Left forelimb (tissue), 1 donor: ENCODE measurements at places on chromosomes 3 and 15.
A peak's percentile ranks its signal among the peaks of the same experiment; 100 is the strongest.

GRCh38 chr3:42425736-42426407 is 15.5 kb upstream of the LYZL4 start:
- DNase-seq = no peak

GRCh38 chr3:128572644-128573105 is 77.9 kb downstream of the RPN1 start:
- DNase-seq = no peak

DNA sequence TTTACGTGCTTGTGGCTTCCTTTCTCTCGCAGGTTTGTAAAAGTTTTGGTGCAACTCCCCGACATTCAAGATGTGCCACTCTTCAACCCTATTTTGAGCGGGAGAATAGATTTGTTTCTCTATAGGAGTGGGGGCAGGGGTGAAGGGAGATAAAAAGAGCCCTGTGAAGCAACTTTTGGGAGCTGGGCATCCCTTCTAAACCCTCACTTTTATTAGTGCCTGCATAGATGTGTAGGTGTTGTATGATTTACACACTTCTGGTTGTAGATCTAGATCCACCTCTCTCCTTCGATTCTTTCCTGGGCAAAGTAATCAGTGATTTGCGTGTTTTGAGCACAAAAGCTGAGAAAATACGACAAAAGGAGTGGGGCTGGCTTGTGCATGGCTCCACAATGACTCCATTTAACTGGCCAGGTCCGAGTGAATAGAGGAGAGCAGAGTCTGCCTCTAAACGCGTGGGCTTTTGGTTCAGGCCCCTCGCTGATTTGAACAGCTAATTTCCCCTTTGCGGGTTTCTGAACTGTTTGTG is 17.7 kb downstream of the SOX2 start:
- no peak for DNase-seq

- no peak for DNase-seq
Measured at GRCh38 chr15:24857763-24858162, 97.0 kb upstream of the SNRPN start.

DNA sequence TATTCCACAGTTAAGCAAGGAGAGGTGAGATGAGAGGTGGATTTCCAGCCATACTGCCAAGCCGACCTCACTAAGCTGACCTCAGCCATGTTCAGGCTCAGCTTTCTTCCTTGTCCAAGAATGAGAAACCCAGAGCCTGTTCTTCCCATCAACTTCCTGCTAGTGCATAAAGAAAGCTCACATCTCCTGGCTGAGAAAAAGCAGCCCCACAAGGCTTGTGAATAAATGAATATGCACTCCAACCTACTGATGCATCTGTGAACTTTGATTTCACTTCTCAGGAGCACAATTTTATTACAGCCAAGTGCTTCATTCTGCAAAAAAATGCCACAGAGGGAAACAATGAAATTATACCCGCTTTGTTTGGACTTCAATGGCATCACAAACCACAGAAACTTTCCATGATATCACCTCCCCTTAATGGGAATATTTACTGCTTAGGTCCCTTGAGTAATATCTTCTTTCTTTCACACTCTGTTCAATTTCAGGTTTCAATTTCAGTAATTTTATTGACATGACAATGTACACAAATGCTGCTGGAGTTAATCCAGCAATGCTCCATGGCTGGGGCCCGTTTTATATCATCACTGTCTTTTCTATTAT is 437.0 kb upstream of the PPP2R3A start:
- no peak for DNase-seq

DNA sequence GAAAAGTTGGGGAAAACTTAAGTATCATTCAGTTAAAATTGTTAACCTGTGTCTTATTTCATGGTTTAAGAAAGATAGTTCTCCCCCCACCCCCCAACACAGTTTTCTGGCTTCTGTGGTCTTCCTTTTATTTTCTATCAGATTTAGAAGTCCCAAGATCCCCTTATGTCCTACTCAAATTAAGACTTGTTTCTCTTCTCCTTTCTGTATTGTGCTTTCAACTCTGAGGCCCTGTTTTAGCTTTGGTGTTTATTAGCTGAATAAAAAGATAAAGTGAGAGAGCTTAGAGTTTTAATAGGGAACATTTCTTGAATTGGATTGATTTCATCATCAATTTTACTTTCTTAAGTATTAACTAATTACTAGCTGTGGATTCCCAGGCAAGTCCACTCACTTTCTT is 62.6 kb downstream of the AKAP13 start:
- DNase-seq = no peak

- no peak for DNase-seq
Measured at GRCh38 chr3:12935023-12935860, 93.9 kb upstream of the RPL32 start.

DNA sequence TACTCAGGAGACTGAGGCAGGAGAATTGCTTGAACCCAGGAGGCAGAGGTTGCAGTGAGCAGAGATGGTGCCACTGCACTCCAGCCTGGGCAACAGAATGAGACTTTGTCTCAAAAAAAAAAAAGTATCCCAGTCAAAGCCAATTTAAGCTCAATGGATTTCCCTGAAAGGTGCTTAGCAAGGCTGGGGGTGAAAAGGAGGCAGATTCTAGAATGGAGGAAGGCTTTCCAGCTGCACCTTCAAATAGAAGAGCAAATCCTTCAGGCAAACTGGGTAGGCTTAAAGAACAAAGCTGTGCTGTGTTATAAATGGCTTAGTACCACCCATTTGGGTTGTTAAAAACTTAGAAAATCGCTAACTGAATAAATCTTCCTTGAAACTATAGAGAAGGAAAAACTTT is 3.0 kb upstream of the IFT57 start:
- no peak for DNase-seq

DNA sequence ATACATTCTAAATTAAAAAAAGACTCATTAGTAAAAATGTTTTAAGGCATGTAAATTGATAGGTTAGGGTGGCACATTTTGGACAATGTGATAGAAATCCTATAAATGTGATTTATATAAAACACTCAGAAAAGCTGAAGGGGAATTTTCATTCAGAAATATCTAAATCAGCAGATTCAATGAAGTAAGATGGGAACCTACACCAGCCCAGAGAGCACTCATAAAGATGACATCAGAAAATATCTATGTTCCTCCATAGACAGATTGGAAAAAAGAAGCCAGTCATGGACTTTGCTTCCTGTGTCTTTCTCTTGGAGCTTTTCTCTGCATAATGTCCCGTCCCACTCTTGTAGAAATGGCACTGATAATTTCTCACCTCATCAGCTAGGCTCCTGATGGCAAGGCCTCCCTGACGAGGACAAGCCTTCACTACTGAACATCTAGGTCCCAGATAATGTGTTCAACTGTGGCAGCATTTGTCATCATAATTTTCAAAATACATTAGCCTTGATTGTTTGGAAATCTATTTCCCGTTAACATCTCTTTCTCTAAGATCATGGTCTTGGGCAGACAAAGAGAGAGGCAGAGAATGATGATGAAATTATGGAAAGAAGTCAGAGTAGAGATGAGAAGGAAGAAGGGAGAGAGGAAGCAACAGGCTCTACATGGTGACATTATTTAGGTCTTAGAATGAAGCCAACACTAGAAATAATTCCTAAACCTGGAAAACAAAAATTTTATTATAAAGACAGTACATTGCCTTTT is 354.4 kb downstream of the NTRK3 start:
- DNase-seq = no peak

- no peak for DNase-seq
Measured at GRCh38 chr3:66803206-66803605, 194.9 kb upstream of the KBTBD8 start.

- DNase-seq = no peak
Measured at GRCh38 chr3:82012775-82013174, 251.3 kb upstream of the GBE1 start.

- no peak for DNase-seq
Measured at GRCh38 chr3:72391659-72392058, 456.6 kb downstream of the SHQ1 start.

DNA sequence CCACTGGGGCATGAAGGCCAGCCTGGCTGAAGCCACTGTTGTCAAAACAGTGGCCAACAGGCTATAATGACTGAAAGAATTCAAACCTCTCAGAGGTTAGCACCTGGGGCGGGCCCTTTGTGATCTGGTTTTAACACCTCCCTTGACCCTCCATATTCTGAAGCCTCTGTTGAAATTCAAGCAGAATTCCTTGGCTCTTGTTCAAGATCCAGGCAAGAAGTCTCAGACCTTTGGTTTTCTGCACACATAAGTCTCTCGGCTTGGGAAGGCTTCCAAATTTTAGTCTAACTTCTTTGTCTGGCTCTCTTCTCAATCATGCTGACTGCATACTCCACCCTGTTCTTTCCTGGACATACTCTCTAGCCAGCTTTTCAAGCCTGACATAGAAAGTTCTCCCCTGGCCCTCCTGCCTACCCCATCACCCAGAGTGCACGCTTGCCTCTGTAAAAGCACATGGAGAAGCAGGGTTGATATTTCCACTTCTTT is 144.5 kb downstream of the PDZRN3 start:
- DNase-seq = no peak

DNA sequence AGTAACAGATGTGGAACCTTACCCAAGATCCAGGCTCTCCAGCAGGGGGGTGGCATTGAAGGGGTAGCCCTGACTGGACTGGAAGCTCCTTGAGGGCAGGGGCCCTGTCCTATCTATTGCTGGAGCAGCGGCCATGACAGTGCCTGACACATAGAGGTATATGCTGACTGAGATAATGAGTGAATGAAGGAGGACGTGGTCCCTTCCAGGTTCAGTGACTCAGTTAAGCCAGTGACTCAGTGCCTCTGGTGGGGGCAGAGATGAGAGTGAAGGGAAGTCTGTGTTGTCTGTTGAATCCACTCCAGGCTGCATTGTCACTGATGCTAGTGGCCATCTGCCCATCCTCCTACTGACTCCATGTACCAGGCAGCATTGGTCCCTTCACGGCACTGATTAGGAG is 13.0 kb upstream of the CTXND1 start:
- peak; percentile 1 for DNase-seq

GRCh38 chr3:56810577-56811545 is 9.1 kb upstream of the ARHGEF3 start:
- DNase-seq = no peak

DNA sequence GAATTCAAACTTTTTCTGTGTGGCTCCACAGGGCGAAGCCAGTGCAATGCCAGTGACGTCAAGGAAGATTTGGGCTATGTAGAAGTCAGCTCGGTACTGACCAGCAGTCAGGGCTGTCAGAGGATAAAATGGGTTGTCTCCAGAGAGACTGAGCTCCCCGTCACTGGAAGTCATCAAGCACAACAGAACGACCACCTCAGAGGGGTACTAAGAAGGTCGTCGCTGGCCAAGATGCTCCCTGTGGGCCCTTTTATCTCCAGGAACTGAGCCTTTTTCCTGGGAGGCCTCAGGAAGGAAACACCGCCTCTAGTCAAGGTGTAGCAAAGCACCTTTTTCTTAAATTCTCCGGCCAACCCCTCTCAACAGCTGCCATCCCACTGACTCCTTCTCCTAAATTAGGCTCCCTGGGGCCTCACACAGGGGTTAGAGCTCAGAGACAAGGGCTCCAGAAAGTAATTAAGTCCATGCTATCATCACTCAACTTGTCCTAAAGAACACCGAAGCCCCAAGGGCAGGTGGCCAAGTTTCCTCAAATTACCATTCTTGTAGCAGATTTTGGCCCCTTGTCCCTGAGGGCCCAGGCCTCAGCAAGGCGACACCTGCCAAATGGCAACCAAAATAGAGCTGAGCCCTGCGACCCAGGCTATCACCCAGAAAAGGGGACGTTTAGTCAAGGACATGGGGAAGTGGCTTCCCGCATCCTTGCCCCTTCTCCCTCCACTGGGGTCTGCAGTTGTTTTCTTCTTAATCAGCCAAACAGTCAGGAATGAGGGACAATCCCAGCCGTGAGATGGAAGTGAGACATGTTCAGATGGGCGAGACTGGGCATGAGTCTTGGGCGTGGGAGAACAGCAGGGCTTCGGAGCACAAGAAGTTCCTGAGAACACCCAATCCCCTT is 48.0 kb downstream of the SSUH2 start:
- DNase-seq = peak; percentile 63
